ENCODE measurements at places on chromosomes 1 and 21.
A peak's percentile ranks its signal among the peaks of the same experiment; 100 is the strongest.

DNA sequence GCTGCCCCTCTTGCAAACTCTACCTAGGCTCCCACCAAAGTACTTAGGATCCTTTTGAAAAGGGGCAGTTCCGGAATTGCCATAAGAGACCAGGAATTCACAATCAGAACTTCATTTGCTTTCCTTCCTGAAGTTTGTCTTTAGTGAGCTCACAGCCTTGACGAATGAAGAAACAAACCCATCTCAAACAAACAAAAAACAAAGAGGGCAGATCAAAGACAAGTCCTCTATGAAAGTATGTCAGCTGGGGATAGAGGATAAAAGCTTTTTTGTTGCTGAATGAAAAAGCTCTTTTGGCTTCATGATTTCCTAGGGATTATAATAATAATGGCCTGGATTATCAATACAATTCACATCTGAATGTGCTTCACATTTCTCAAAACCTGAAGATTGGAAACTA is 357.9 kb upstream of the DUSP10 start:
- DNase-seq, result no peak

DNA sequence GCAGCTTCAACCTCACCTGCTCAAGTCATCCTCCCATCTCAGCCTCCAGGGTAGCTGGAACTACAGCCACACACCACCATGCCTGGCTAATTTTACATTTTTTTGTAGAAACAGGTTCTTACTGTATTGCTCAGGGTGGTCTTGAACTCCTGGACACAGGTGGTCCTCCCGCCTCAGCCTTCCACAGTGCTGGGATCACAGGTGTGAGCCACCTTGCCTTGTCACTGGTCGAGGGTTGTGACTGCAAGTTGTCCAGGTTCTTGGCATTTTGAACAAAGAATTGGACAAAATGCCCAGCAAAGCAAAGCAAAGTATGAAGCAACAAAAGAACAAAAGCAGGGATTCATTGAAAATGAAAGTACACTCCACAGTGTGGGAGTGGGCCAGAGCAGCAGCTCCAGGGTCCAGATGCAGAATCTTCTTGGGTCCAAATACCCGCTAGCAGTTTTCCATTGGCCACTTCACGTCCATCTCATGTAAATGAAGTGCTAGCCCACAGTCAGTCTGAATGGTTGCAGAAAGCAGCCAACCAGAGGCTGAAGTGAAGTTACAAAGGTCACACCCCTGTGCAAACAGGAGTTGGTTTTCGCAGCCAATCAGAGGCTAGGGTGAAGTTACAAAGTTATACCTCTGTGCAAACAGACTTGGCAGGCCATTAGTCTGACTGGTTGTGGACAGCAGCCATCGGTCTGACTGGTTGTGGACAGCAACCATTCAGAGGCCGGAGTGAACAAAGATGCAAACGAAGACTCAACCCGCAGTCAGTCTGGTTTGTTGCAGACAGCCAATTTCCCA is 109.5 kb upstream of the KIF26B start:
- DNase-seq, result no peak

DNA sequence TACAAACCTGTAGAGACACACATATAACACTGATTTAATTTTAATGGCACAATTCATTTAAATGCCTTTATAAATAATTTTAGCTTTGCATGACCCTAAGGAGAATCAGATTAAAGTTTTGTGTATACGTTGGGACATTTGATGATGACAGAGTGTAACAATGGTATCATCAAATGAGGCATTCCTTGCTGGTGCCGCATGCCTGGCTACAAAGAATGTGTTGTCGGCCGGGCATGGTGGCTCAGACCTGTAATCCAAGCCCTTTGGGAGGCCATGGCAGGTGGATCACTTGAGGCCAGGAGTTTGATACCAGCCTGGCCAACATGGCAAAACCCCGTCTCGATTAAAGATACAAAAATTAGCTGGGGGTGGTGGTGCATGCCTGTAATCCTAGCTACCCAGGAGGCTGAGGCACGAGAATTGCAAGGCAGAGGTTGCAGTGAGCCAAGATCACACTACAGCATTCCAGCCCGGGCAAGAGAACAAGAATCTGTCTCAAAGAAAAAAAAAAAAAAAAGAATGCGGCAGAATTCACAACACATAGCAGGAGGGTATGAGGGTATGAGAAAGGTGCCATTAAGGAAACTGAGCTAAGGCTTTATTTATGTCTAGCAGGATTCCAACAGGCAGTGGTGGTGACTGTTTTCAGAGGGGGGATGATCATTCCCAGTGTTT is 58.9 kb downstream of the PTPN14 start:
- DNase-seq, result no peak

DNA sequence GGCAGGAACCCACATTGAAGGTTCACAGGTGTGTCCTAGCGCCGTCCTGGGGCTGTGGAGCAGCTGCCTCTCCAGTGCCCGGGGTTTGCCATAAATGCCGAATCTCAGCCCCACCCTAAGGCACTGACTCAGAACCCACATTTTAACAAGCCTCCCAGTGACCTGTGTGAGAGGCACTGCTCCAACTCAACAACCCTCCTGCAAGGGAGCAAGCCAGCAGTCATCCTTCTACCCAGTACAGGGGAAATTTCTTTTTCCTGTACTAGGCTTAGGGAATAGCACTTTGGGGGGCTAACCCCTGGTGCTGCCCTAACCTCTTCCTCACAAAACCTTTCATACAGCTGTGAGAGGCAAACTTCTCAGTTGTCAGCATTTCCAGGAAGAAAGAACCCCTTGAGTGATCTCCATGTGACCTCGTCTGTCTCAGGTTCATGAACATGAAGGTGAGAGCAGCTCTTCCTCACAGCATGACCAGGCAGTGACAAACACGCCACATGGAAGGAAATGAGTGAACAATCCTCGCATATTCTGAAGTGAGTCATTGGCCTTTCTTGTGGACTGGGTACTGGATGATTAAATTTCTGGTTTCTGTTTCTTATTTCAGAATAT is 11.4 kb upstream of the BCAR3 start:
- DNase-seq, result no peak

DNA sequence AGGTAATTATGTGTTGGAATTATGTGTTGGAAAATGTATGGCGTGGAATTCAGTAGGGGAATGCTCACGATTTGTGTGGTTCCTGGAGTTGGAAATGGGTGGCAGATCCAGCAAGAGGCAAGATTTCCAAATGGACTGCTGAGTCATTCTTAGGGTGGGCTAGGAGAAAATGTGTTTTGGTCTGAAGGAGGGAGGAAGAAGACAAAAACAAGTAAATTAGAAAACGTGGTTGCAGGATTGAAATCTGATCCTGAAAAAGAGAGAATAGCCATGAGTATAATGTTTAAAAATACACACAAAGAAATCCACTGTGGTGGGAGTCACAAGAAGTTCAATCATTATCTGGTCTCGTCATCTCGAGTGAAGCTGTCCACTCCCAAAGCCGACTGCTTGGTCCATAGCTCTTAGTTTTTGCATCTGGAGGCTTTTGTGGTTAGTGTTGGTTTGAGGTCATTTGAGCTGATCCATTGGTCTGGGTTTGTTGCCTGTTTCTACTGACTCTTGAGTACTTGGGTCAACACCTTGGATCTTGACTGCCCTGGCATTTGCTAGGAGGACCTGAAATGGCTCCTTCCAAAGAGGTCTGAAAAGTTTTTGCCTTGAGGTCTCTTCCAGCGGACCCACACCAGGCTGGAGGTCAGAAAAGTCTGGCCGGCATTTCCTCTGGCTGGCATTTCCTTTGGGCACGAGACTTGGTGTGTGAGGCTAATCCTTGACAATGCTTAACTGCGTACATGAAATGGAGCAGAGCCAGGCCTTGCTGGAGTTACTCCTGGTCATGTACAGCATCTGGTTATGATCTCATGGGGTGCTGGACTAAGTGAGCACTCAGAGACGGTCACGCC is 9.2 kb downstream of the MX2 start:
- no peak for DNase-seq

- no peak for DNase-seq
These were observed 1761.9 kb downstream of the PLA2G4A start for GRCh38 chr1:188590641-188591040.

DNA sequence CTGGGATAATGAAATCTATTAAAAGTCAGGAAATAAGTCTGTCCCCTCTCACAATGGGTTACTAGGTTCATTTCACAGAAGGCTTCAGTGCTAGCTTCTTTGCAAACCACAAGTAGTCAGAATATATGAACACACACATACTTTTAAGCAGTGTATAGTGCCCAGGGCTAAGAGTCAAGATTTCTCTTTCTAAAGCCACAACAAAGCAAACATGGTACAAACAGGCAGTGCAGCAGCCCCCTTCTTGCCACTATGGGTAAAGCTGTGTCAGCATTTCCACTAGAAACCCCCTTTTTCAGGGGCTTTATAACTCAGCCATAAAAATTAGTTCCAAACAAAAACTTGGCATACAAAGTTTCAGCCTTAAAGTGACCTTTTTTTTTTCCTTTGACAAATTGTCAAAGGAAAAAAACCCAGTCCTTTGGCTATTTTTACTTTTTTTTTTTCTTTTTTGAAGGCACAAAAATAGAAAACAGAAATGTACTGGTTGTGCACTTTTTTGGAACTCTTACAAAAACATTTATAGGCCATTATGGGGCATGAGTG is 315.4 kb downstream of the LMO4 start:
- DNase-seq, result no peak

- no peak for DNase-seq
These were observed 382.7 kb upstream of the DUSP10 start for GRCh38 chr1:222124602-222125001.

DNA sequence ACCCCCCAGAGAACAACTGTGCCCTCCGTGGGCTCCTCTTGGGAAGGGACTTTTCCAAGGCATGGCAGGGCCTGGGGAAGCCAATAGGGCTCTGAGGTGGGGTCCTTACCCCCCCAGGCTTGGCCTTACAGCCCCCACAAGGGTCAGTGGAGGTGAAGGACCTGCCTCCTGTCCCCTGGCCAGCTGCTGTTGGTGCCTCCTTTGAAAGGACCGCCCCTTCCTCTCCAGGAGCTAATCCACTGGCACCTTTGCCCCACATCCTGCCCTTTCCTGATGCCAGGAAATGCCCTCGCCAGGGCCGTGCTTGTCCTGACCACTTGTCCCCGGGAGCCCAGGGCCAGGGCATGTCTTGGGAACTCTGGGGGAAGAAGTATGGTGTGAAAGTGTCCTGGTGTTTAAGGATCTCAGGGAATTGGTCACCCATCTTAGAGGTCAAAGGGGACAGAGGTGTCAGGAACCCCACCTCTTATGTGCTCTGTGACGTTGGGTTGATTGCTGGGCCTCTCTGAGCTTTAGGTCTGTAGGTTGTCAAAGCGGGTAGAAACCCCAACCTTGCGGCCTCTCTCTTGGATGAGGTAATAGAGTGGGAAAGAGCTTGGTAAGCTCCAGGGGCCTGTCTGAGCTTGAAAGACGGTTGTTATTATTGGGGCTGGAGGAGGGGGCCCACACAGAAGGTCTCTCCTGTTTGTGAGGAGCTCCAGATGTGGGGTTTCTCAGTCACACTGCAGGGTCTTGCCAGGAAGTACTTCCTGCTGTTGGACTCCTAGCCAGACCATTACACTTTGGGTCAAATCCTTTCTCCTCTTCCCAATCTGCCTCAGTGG is 2.8 kb downstream of the KCNQ4 start:
- DNase-seq, result no peak

DNA sequence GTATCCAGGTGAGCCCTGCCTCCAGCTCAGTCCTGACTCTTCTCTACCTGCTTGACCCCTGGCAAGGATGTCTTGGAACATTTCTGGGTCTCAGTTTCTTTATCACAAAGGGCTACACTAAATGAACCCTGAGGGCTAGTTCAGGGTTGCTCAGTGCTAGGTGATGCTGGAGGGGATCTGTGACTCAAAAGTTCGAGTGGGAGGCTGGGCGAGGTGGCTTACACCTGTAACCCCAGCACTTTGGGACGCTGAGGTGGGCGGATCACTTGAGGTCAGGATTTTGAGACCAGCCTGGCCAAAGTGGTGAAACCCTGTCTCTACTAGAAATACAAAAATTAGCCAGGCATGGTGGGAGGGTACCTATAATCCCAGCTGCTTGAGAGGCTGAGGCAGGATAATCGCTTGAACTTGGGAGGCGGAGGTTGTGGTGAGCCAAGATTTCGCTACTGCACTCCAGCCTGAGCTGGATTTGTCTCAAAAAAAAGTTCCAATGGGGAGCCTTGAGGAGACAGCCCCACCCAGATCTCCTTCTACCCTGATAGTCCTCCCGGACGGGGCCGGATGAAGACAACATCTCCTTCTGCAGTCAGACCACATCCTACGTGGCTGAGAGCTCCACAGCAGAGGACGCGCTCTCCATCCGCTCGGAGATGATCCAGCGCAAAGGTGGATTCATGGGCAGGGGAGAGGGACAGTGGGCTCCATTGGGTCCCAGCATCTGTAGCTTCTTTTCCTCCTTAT is 48.9 kb downstream of the YARS1 start:
- DNase-seq, result no peak

GRCh38 chr1:159798893-159799292 is 3.3 kb upstream of the FCRL6 start:
- peak; percentile 18 for DNase-seq

GRCh38 chr1:104617474-104617873 is 867.8 kb downstream of the AMY1C start:
- no peak for DNase-seq

DNA sequence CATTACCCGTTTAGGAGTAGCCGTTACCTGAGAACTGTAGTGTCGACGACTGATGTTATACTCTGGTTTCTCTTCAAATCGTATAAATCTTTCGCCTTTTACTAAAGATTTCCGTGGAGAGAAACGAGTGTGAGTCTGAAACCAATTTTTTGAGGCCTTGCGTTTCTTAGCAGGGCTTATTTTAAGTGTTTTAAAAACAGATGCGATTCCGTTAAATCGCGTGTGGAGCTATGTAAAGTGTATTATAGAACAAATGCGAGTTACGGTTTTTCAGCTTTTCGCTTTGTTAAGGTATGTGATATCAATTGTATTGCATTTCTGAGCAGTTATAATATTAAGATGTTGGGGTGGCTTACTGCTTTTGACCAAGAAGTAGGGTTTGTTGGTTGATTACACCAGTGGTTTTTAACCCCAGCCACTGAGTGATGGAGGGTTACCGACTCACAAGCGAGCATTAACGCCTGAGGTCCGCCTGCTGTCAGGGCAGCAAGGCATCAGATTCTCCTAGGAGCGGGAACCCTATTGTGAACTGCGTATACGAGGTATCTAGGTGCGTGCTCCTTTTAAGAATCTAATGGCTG is 18.0 kb downstream of the KIAA2013 start:
- peak; percentile 47 for DNase-seq

DNA sequence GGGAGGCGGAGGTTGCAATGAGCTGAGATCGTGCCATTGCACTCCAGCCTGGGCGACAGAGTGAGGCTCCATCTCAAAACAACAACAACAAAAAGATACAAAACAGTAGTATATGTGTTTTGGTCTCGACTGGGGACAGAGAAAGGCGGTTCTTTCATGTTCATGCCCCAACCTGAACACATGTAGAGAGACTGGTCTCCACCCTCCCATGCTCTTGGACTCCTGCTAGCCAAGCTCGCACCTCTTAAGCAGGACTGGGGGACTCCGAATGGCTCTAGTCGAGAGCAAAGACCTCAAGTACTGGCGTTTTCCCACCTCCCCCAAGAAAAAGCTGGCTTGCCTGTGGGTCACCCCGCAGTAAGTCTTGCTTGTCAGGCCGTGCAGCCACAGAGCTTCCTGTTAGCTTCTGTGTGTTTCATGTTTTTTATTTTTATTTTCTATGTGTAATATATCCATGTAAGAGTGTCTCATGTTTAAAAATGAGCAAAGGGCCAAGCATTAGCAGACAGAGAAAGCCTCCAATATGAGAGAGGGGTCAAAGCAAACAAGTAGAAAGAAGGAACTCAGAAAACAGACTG is 91.6 kb downstream of the SCCPDH start:
- no peak for DNase-seq

GRCh38 chr21:25905126-25905525 is 170.4 kb downstream of the GABPA start:
- DNase-seq, result no peak
